HepG2 (cell line): ENCODE measurements at places on chromosomes 2 and 18.

DNA sequence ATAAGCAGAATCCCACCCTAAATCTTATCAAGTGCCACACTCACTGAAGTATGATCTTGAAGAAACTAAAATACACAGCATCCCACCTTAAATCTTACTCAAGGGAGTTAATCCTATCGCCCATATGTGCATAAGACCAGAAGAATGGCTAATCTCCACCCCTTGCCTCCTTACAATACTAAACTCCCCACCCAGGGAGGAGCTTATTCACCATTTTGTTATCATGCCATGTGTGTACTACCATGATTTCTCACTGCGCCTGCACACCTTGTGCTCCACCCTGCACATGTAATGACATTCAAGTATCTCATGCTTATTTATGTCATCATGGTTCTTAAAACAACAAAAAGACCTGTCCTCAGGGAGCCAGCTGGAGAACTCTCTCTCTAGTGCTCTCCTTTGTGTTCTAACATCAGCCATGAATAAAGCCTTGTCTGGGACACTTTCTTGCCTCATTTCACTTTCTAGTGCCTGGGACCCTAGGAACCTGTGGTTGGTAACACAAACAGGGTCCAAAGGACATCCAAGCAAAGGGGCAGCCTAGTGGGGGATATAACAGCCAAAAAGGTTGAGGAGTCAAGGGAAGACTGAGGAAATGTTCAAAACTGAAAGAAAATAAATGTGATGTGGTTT lies 87.4 kb downstream of the SLC66A3 start:
- H3K27me3 ChIP-seq: no peaks in the 10 kb centered on the region
- DNase-seq: peak; percentile 17
- H3K4me1 ChIP-seq: peaks cover 48% of the 10 kb centered on the region
- H3K36me3 ChIP-seq: peaks cover 12% of the 10 kb centered on the region
- H3K4me3 ChIP-seq: no peak overlapping the region

DNA sequence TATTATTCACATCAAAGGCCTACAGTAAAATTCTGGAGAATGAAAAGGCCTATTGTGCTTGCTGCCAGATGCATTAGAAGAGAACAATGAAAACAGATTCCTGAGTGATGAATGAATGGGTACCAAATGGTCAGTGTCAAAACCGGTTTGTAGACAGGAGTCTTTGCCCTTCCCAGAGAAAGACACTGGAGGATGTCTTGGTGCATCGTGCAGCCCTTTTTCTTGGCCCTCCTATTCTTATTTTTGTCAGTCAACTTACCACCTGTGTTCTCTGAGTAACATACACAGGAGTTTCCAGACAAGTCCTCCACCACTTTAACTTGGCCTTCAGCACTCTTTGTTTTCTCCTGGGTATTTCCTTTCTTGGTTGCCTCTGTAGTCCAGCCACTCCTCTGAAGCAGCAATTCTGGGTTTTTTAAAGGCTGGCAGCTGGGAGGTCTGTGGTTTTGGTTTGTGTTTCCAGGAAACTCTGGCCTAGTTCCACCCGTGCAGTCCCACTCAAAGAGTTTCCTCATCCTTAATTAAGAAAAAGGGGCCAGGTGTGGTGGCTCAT lies 29.4 kb downstream of the PSTPIP2 start:
- no peaks in the 10 kb centered on the region for H3K36me3 ChIP-seq
- H3K27ac ChIP-seq: no peak overlapping the region
- H3K4me3 ChIP-seq: no peak overlapping the region
- DNase-seq: no peak
- peaks cover 5% of the 10 kb centered on the region; the same call in 1 of the 2 replicates for H3K27me3 ChIP-seq

- no peak for DNase-seq
- no peak overlapping the region for H3K27ac ChIP-seq
- no peaks in the 10 kb centered on the region for H3K27me3 ChIP-seq
- no peaks in the 10 kb centered on the region for H3K4me1 ChIP-seq
Observed at GRCh38 chr2:128341621-128342020, 23.0 kb upstream of the HS6ST1 start.

GRCh38 chr2:8142461-8142860 lies 539.4 kb upstream of the ID2 start:
- no peak overlapping the region for H3K27ac ChIP-seq
- DNase-seq: no peak
- no peaks in the 10 kb centered on the region; the same call in 2 of the 3 replicates for H3K36me3 ChIP-seq
- no peak overlapping the region for H3K4me3 ChIP-seq
- peaks cover 86% of the 10 kb centered on the region for H3K4me1 ChIP-seq
